SHP77 treated with DMSO at 0.1 percent for 48 hours (cell line): ENCODE measurements at places on chromosomes 11 and 22.

- no peak for DNase-seq
These were observed 53.5 kb downstream of the CYTH4 start for GRCh38 chr22:37335806-37336199.

DNA sequence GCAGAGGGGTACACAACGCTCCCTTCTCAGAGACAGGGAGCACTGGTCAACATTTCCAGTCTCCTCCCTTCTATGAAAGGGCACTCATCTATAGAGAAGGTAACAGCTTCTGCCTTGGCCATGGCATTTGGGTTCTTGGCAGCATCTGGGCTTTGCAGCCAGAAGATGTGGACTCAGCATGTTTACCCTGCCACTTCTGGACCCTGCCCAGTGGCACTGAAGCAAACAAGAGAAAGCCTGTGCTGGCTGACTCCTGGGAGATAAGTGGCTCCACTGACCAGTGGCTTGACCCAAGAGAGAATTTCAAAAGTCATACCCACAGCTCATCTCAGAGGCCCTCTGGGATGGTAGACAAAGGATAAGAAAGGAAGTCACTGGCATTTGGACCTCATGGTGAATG lies 8.0 kb downstream of the CSNK2A3 start:
- DNase-seq = no peak

DNA sequence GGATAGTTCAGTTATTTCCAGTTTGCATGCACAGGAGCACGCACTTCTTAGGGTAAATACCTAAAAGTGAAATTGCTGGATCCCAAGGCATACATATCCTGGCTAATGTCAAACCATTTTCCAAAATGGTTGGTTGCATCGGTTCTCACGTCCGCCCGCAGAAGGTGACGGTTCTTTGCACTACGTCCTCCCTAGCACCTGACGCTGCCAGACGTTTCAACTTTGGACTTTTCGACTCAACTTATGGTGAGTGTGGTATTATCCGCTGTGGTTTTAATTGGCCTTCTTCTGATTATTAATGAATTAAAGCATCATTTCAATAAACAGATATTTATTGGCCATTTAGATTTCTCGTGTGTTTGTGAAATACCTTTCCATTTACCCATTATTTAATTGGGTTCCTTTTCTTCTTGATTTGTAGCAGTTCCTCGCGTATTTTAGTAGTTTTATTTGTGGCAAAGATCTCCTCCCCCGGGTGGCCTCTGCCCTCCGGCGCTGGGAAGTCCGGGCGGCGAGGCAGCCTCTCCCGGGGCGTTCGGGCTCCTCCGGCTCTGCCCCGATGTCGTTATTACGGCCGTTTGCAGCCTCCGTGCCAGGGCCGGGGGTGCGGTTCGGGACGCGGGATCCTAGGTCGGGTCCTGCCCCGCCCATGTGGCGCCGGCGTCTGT lies at the start of gene JHY:
TSS of gene JHY (plus strand) at position 571 of the 668 bp plus-strand sequence. CDS start 3,091 bp downstream, outside the sequence.
- DNase-seq = no peak

DNA sequence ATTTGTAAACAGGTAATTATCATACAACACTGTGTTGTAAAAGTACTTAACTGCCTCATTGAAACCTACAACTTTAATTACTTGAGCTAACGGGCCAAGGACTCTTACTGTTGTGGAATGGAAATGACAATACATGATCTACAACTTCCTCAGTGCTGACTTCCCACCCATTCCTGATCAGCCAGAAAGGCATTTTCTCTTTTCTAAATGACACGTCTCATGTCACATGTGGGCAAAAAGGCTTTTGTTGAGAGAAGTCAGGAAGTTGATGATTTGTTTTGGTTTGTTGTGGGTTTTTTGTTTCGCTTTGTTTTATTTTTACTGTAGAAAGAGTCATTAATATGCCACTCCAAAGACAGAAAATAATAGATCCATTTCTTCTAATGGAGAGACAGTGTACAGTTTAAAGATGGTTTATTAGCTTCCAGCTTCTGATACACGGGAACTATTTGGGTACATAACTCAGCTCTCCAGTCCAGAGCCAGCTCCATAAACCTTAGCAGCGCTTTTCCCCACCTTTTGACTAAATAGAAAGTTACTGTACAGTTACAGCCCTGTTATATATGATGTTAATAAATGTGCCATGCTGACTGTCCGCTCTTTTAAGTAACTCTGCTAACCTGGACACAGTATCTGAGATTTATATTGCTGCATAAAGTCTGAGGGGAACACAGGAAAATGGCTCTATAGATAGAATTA lies 509.4 kb upstream of the API5 start:
- DNase-seq = no peak

GRCh38 chr11:2113776-2114175 lies 25.4 kb downstream of the IGF2 start:
- no peak for DNase-seq
